ENCODE measurements at places on chromosomes 1 and 21.

GRCh38 chr1:61073871-61074270 is 8.5 kb upstream of the NFIA start:
- H3K4me3 ChIP-seq, result no peak overlapping the region
- no peak overlapping the region for H3K27ac ChIP-seq
- no peak for DNase-seq
- H3K27me3 ChIP-seq, result peaks cover 5% of the 10 kb centered on the region

DNA sequence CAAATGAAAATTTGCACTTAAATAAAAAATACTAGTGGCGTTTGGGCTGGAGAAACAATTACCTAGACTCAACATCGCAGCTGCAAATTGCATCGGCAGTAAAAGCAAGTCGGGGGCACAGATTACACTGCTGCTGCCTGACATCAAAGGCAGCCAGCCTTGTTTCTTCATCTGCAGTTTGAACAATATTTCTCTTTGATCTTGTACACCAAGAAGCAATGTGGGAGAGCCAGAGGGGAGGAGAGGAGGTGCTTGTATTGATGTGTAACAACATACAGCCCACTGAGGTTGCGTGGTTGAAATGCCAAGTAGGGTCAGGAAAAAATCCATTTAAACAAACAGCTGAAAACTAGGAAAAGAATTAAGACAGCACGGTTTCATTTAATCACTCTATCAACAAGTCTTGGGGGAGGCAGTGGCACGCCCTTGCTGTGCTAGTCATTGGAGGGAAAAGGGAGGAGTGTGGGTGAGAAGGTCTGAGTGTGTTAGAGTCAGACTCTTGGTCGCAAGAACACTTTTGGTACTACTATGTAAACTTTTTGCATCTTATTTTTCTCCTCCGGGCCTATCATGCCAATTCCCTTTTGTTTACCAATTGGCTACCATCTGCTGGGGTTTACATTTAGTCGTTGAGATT is 456.5 kb downstream of the OMA1 start:
- no peaks in the 10 kb centered on the region for H3K36me3 ChIP-seq
- no peaks in the 10 kb centered on the region for H3K4me1 ChIP-seq
- DNase-seq, result no peak
- H3K27me3 ChIP-seq, result no peaks in the 10 kb centered on the region

DNA sequence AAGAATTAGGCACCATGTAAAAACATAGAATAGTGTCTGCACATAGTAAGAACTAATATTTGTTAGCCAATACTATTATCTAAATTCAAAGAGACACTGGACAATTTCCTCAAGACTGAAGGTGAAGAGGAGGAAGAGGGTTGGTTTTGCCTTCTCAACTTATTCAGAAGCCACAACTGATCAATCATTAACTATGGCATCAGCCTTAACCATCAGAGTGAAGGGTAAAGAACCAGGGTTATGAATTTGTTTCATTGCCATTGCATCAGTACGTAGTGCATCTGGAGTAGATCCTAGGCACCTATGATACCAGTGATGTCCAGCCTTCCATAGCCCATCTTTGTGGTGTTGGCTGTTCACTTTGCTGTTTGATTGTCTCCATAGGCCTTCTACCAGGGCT is 421.7 kb upstream of the DEPDC1 start:
- no peak overlapping the region for H3K4me3 ChIP-seq
- no peaks in the 10 kb centered on the region for H3K4me1 ChIP-seq

DNA sequence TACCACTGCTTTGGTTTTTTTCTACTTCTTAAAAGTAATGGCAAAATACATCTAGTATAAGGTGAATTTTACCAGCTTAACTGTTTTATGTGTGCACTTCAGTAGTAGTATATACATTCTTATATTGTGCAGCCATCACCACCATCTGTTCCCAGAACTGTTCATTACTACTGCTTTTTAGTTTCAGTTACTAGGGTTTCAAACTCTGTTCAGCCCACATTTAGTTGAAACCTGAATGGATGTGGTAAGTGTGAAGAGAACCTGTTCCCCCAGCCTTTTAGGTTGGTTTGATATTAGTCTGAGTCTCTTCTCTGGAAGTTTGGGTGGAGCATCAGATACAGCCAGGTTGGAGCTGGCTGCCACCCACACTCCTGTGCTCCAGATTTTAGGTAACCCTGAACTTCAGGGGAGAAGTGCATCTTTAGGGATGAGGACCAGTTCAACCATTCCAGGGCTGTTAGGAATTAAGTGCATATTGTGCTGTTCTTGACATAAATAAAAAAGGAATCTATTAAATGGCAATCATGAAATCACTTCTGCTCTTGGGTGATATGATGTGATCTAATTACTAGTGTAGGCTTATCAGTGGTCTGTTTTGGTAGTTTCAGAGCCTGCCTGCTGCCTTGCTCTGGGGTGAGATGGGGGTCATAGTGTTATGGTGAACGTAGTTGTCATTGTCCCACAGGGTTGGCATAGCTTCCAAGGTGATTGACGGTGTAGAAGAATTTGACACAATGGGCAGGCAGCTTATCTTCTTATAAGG is 32.1 kb downstream of the URB2 start:
- DNase-seq, result no peak
- H3K4me3 ChIP-seq, result no peak overlapping the region
- no peak overlapping the region for H3K27ac ChIP-seq
- peaks cover 61% of the 10 kb centered on the region for H3K36me3 ChIP-seq
- peaks cover 19% of the 10 kb centered on the region for H3K4me1 ChIP-seq

DNA sequence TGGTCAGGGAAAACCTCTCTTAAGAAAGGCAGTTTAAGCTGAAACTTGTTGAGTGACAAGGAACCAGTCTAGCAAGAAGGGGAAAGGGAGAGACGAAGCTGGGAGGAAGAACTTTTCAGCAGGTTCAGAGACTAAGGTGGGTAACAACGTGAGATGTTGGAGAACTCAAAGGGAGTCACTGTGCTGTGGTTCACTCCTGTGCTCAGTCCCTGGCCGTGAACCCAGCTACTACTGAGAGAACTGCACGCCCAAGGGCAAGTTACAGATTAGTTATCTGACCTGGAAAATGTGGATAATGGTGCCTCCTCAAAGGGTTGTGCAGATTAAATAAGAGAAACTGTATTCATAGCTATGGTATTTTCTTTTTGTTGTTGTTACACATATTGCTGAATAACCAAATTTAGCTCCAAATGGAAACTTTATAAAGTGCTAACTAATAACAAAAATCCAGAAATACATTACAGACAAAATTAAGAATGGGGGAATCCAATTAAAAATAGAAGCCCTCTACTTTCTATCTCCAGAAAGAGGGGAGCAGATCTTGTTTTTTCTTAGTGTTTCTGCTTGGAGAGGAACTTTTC is 2.9 kb downstream of the ZBTB40 start:
- H3K27me3 ChIP-seq, result no peaks in the 10 kb centered on the region
- no peak overlapping the region for H3K4me3 ChIP-seq
- H3K36me3 ChIP-seq, result peaks cover 19% of the 10 kb centered on the region
- peaks cover 28% of the 10 kb centered on the region for H3K4me1 ChIP-seq
- DNase-seq, result no peak

DNA sequence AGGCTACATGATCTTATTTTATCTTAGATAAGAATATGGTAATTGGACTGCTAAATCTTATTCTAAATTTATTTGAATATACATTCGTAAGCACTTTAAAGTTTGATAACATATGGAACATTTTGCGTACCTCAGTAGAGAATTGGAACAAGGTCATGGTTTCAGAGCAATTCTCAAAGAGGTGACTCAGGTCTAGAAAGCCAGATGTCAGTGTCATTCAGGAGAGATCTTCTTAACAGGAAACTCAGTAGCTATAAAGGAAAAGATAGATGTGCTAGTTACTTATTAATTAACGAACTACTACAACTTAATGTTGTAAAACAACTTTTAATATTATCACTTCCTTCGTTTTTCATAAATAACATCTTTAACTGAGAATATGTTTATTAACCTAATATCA is 142.5 kb downstream of the USP25 start:
- H3K27me3 ChIP-seq, result no peaks in the 10 kb centered on the region
- DNase-seq, result no peak
- no peak overlapping the region for H3K27ac ChIP-seq
- H3K36me3 ChIP-seq, result peaks cover 31% of the 10 kb centered on the region
- H3K4me3 ChIP-seq, result no peak overlapping the region

- no peaks in the 10 kb centered on the region for H3K36me3 ChIP-seq
- DNase-seq, result no peak
- peaks cover 62% of the 10 kb centered on the region for H3K27me3 ChIP-seq
- peaks cover 11% of the 10 kb centered on the region for H3K4me1 ChIP-seq
Measured at GRCh38 chr1:24113641-24114033, 1.7 kb upstream of the MYOM3 start.

- H3K4me3 ChIP-seq, result no peak overlapping the region
- H3K27me3 ChIP-seq, result no peaks in the 10 kb centered on the region
- no peaks in the 10 kb centered on the region for H3K36me3 ChIP-seq
- no peaks in the 10 kb centered on the region for H3K4me1 ChIP-seq
- DNase-seq, result no peak
Measured at GRCh38 chr1:164265232-164265631, 293.8 kb upstream of the PBX1 start.

DNA sequence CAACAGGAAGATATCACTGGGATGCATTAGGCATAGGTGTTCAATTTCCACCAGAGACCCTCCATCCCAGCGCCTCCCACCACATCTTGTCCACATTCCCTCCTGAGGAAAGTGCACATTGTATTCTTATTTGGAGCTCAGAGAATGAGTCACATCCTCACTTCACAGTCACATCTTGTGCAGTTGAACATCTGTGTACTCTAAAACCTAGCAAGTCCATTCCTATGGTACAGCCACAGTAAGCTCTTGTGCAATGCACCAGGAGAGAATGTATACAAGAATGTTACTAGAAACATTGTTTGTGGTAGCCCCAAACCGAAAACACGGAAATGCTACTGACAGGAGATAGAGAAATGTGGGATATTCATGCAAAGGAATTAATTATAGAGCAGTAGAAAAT is 1.6 kb upstream of the KDF1 start:
- DNase-seq, result no peak
- H3K27ac ChIP-seq, result no peak overlapping the region
- peaks cover 23% of the 10 kb centered on the region for H3K4me1 ChIP-seq
- H3K27me3 ChIP-seq, result peaks cover 48% of the 10 kb centered on the region
- peaks cover 2% of the 10 kb centered on the region for H3K36me3 ChIP-seq
- no peak overlapping the region for H3K4me3 ChIP-seq

DNA sequence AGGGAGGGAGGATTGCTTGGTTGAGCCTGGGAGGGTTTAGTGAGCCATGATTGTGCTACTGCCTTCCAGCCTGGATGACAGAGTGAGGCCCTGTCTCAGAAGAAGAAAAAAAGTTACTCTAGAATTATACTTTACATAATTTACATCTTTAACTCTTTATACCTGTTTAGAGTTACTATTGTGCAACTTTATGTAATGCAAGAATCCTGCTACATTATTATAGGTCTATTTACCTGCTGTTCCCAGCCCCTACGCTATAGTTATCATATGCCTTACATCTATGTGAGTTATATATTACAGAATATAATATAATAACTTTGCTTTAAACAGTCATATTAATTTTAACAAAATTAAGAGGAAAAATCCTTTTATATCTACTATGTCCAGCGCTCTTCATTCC is 14.3 kb downstream of the SDHB start:
- no peak overlapping the region for H3K4me3 ChIP-seq
- no peaks in the 10 kb centered on the region for H3K27me3 ChIP-seq
- H3K36me3 ChIP-seq, result peaks cover 18% of the 10 kb centered on the region
- H3K27ac ChIP-seq, result no peak overlapping the region

DNA sequence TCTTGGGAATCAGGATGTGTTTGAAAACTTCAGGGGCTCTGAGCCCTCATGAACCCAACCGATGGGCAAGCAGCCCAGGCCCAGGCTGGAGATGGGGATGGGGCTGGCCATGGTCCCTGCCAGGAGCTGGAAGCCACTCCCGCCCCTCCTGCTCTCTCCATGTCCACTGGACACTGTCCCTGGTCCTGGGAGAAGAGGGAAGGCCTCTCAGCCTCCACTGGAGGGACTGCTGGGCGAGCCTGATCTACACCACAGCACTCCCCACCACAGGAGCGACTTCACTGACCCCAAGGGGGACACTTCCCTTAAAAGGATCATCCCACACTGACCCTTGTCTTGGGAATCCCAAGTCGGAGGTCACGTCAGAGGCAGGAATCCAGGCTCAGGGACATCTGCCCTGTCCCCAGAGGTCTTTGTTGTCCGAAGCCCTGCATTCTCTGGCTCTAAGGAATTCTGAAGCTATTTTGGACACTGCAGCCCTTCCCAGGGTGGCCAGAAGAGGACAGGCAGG is 16.9 kb upstream of the COL18A1 start:
- H3K36me3 ChIP-seq, result no peaks in the 10 kb centered on the region
- no peak for DNase-seq
- no peak overlapping the region for H3K4me3 ChIP-seq
- H3K4me1 ChIP-seq, result no peaks in the 10 kb centered on the region

- DNase-seq, result no peak
- H3K27ac ChIP-seq, result no peak overlapping the region
- H3K36me3 ChIP-seq, result peaks cover 75% of the 10 kb centered on the region
- H3K27me3 ChIP-seq, result no peaks in the 10 kb centered on the region
- H3K4me3 ChIP-seq, result no peak overlapping the region
Measured at GRCh38 chr1:113714606-113715269, 44.5 kb downstream of the PHTF1 start.

DNA sequence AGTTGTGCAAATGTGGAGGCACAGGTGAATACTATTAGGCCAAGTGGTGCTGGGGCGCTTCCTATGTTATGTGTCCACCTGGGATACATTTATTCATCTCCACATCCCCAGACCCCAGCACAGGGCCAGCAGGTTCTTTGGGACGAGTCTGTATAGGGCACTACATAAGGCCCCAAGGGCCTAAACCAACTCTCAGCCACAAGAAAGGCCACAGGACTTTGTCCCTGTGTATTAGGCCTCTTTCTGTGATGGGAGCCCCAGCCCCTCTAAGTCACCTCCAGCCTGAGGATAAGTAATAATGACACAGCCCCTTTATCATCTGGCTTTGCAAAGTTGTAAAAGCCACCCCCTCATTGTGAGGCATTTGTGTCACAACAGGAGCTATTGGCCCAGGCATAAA is 79.2 kb upstream of the CD1D start:
- H3K4me1 ChIP-seq, result peaks cover 6% of the 10 kb centered on the region
- no peaks in the 10 kb centered on the region for H3K36me3 ChIP-seq
- H3K27ac ChIP-seq, result no peak overlapping the region
- H3K27me3 ChIP-seq, result peaks cover 19% of the 10 kb centered on the region
- no peak overlapping the region for H3K4me3 ChIP-seq
- DNase-seq, result no peak

- H3K27me3 ChIP-seq, result no peaks in the 10 kb centered on the region
- H3K4me3 ChIP-seq, result no peak overlapping the region
- H3K4me1 ChIP-seq, result no peaks in the 10 kb centered on the region
- DNase-seq, result no peak
- H3K27ac ChIP-seq, result no peak overlapping the region
Measured at GRCh38 chr21:33668180-33668579, 25.9 kb downstream of the ITSN1 start.

DNA sequence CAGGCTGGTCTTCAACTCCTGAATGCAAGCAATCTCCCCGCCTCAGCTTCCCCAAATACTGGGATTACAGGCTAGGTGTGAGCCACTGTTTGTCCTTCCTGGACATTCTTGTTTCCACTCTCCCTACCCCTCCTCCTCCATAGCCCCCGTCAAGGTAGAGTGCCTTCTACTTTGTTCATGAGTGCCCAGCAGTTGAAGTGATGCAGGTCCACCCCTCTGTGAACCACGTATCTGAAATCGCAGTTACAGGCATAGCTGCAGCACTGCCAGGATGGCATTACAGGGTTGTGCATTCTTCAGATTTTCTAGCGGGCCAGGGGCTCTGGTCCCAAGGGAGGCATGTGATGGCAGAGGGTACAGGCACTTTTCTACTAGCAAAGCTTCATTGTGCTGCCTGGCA is 7.4 kb upstream of the TLR5 start:
- DNase-seq, result no peak
- peaks cover 55% of the 10 kb centered on the region for H3K27me3 ChIP-seq
- no peaks in the 10 kb centered on the region for H3K36me3 ChIP-seq
- no peak overlapping the region for H3K27ac ChIP-seq

- H3K27ac ChIP-seq, result no peak overlapping the region
Measured at GRCh38 chr1:6795203-6795602, 9.9 kb downstream of the CAMTA1 start.
